Hindlimb muscle (tissue), 1 donor: ENCODE measurements at places on chromosomes 11 and 22. TPM values are rescaled to one million over a fixed set of nuclear protein-coding genes. Genes with fewer than 3 reads are reported as not detected.

GRCh38 chr11:62545437-62546243 lies 966 bp downstream of the AHNAK start:
- peak; percentile 95 for DNase-seq

- DNase-seq: no peak
Measured at GRCh38 chr11:44298862-44299261, 11.1 kb downstream of the ALX4 start.

- DNase-seq: no peak
Measured at GRCh38 chr11:126136507-126136906, 73.8 kb upstream of the CDON start.

DNA sequence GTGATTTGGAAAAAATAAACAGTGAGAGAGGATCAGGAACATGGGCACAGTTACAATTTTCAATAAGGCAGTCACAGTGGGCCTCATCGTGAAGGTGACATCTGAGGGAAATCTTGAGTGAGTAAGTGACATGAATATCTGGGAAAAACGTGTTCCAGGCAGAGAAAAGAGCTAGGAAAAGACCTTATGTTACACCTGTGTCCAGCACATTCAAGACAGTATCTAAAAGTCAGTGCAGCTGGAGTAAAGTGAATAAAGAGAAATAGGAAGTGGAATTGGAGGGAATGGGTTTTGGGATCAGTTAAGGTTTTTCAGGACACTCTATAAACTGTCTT lies 827.5 kb upstream of the FAT3 start:
- no peak for DNase-seq

- no peak for DNase-seq
Measured at GRCh38 chr11:123265951-123266350, 70.9 kb upstream of the CLMP start.

GRCh38 chr11:132126973-132127899 lies 756.8 kb downstream of the NTM start:
- peak; percentile 87 for DNase-seq

DNA sequence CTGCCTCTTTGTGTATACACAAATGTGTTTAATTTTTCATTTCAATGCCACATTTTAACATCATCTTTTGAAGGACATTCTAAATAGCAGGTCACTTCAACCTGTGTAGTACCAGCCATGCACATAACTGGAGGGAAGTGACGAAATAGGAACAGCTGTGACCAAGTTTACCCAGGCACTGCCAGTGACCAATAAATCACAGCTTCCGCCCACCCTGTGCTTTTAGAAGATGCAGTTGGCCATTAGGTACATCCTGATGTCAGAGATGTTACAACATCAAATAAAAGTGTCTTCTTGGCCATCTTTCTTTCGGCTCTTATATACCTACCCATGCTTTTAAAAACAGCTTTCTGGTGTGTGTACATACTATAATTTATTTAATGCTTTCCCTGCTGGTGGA lies 7.8 kb downstream of the LDLRAD3 start:
- no peak for DNase-seq

- DNase-seq: peak; percentile 43
Measured at GRCh38 chr11:95702526-95702925, 87.1 kb downstream of the FAM76B start.

GRCh38 chr11:110430267-110431050 lies 711 bp downstream of the FDX1 start:
- peak; percentile 36 for DNase-seq

DNA sequence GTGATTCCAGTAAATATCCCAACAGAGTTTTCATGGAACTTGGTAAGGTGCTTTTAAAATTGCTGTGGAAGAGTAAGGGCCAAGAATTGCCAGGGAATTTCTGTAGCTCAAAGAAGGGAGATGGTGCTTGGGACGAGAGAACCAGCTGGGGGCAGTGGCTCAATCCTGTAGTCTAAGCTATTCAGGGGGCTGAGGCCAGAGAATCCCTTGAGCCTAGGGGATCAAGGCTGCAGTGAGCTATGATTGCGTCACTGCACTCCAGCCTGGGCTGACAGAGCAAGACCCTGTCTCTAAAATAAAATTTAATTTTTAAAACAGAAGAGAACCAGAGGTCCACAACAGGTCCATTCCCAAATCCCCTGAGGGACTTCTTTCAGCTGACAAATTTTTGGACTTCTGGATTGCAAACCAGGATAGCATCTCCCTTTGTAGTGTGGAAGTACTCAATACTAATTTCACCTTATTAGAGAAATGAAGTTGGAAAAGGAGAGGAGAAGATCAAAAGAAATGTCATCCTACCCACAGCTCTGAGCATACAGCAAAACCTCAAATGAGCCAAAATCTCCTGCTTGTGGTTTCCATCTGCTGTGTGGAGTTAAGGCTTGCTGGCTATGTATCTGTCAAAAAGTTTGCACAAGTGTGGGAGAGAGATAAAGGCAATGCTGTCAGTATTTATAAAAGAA lies 59.2 kb upstream of the CLPB start:
- no peak for DNase-seq

DNA sequence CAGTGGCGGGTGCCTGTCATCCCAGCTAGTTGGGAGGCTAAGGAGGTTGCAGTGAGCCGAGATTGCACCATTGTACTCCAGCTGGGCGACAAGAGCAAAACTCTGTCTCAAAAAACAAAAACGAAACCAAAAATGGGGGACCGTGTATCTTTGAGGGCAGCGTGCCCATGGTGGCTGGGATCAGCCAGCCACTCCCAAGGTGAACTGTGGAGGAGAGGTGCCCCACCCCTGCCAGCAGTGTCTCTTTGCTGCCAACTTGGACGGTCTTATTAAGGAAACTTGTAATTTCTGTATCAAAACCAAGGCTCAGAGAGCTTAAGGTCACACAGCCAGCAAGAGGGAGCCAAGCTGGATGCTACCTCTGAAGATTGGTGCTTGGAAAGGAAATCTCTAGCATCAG lies 147.7 kb downstream of the CACNA1I start:
- DNase-seq: no peak

Gene FOLH1
- 1.3 TPM for polyA plus RNA-seq

Gene GLYAT
- not detected for polyA plus RNA-seq

Gene BLID
- polyA plus RNA-seq: not detected

Gene CRKL
- 50.4 TPM for polyA plus RNA-seq

Gene FJX1
- polyA plus RNA-seq: 5.4 TPM

Gene MIOX
- polyA plus RNA-seq: not detected

Gene FAM227A
- 0.77 TPM for polyA plus RNA-seq

Gene RFPL3
- 0.25 TPM for polyA plus RNA-seq
